ENCODE measurements at places on chromosomes 11 and 22. TPM values are rescaled to one million over a fixed set of nuclear protein-coding genes. Genes with fewer than 3 reads are reported as not detected.

GRCh38 chr11:111736181-111736590 lies 30.0 kb downstream of the PPP2R1B start:
- peak overlapping the region; percentile 52 for H3K4me3 ChIP-seq
- DNase-seq, result no peak
- H3K36me3 ChIP-seq, result peaks cover 27% of the 10 kb centered on the region
- peak overlapping the region; percentile 88 for H3K27ac ChIP-seq

Gene PSMA1
- 116 TPM for total RNA-seq

GRCh38 chr11:13343931-13344717 lies 66.5 kb downstream of the BMAL1 start:
- H3K4me3 ChIP-seq, result no peak overlapping the region
- DNase-seq, result peak; percentile 58
- H3K27ac ChIP-seq, result no peak overlapping the region
- H3K4me1 ChIP-seq, result no peaks in the 10 kb centered on the region

DNA sequence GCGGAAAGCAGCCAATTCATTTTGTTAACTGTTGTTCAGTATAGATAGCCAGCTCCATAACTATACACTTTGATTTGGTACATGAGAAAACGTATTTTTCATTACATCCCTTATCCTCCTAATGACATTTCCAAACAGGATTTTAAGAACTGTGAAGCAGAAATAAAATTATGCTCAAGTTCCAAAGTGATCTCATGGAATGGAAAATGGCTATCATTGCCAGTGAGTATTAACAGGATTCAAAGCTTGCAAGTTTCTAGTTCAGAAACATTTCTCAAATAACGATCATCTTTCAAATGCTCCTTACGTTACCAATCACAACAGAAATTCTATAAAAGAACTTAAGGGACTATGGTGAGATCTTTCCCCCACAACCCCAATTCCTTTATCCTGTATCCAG lies 53.7 kb downstream of the CADM1 start:
- no peaks in the 10 kb centered on the region for H3K27me3 ChIP-seq
- no peak for DNase-seq
- H3K36me3 ChIP-seq, result no peaks in the 10 kb centered on the region
- H3K4me3 ChIP-seq, result no peak overlapping the region
- peaks cover 3% of the 10 kb centered on the region for H3K4me1 ChIP-seq

DNA sequence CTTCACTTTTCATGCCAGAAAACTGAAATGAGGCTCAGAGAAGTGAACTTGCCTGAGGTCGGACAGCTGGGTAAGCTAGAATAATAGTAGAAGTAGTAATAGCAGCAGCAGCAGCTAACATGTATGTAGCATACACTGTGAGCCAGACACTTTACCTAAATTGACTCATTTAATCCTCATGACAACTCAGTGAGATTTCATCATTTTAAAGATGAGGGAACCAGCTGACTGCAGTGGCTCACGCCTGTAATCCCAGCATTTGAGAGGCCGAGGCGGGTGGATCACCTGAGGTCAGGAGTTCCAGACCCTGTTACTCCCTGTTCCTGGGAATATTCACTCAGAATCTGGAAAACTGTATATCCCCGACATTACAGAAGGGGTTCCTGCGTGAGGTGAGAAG lies 154.5 kb downstream of the DBX1 start:
- H3K4me1 ChIP-seq, result peaks cover 10% of the 10 kb centered on the region
- H3K4me3 ChIP-seq, result no peak overlapping the region
- no peak overlapping the region for H3K27ac ChIP-seq
- no peak for DNase-seq
